ENCODE measurements at places on chromosomes 12 and 14. TPM values are rescaled to one million over a fixed set of nuclear protein-coding genes. Genes with fewer than 3 reads are reported as not detected.

The RTL1 gene
- total RNA-seq: 0.30 TPM

The PTGDR gene
- not detected for total RNA-seq

The KRT83 gene
- 5.4 TPM for total RNA-seq

The ACOT2 gene
- 50.2 TPM for total RNA-seq

The CKB gene
- total RNA-seq: 102 TPM

The IL26 gene
- not detected for total RNA-seq

The AREL1 gene
- total RNA-seq: 27.1 TPM

The SLC22A17 gene
- total RNA-seq: 6.1 TPM

The BDKRB2 gene
- 3.4 TPM for total RNA-seq

The INHBE gene
- 0.13 TPM for total RNA-seq

The GCH1 gene
- total RNA-seq: 3.5 TPM

All from A549 treated with CpdA at 1 μM for 4 hours (cell line).